Endothelial cell of umbilical vein (primary cell): ENCODE measurements at places on chromosomes 6 and 20. TPM values are rescaled to one million over a fixed set of nuclear protein-coding genes. Genes with fewer than 3 reads are reported as not detected.

- no peak for DNase-seq
- no peak overlapping the region for H3K4me3 ChIP-seq
- no peaks in the 10 kb centered on the region for H3K27me3 ChIP-seq
- H3K27ac ChIP-seq, result peak overlapping the region; percentile 57
- peaks cover 31% of the 10 kb centered on the region for H3K4me1 ChIP-seq
These were observed 17.4 kb upstream of the ARMC12 start for GRCh38 chr6:35719404-35719829.

- no peak for DNase-seq
- H3K4me1 ChIP-seq, result peaks cover 17% of the 10 kb centered on the region
- H3K4me3 ChIP-seq, result peak within 1 kb of the TSS; percentile 69
- H3K27me3 ChIP-seq, result peaks cover 9% of the 10 kb centered on the region
These were observed at the start of gene BEND3 for GRCh38 chr6:107114926-107115694. TSS of gene BEND3 (minus strand) at chr6:107115515. CDS start at chr6:107099285, 16,230 bp downstream.

GRCh38 chr20:805713-806112, 27.8 kb upstream of the FAM110A start:
- no peak for DNase-seq
- no peak overlapping the region for H3K4me3 ChIP-seq
- no peaks in the 10 kb centered on the region for H3K4me1 ChIP-seq
- H3K36me3 ChIP-seq, result no peaks in the 10 kb centered on the region
- no peaks in the 10 kb centered on the region for H3K27me3 ChIP-seq

- H3K36me3 ChIP-seq, result no peaks in the 10 kb centered on the region
- no peak for DNase-seq
- no peak overlapping the region for H3K4me3 ChIP-seq
- peaks cover 6% of the 10 kb centered on the region for H3K27me3 ChIP-seq
These were observed 12.7 kb downstream of the SNAP25 start for GRCh38 chr20:10231290-10231689.

LAMA5 gene
- 138 and 145 TPM in 2 replicates for total RNA-seq

DNA sequence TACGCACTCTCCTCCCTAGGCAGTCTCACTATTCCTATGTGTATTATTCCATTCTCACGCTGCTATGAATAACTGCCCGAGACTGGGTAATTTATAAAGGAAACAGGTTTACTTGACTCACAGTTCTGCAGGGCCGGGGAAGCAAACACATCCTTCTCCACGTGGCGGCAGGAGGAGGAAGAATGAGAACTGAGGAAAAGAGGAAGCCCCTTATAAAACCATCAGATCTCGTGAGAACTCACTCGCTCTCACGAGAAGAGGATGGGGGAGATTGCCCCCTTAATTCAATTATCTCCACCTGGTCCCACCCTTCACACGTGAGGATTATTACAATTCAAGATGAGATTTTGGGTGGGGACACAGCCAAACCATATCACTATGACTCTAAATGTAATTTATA, 61.9 kb downstream of the ECT2L start:
- DNase-seq, result no peak
- H3K4me1 ChIP-seq, result no peaks in the 10 kb centered on the region
- H3K36me3 ChIP-seq, result no peaks in the 10 kb centered on the region
